ENCODE measurements at places on chromosomes 5 and 9. TPM values are rescaled to one million over a fixed set of nuclear protein-coding genes. Genes with fewer than 3 reads are reported as not detected.

GRCh38 chr5:132497488-132497997, 7.0 kb upstream of the IRF1 start:
- no peak for DNase-seq

DNA sequence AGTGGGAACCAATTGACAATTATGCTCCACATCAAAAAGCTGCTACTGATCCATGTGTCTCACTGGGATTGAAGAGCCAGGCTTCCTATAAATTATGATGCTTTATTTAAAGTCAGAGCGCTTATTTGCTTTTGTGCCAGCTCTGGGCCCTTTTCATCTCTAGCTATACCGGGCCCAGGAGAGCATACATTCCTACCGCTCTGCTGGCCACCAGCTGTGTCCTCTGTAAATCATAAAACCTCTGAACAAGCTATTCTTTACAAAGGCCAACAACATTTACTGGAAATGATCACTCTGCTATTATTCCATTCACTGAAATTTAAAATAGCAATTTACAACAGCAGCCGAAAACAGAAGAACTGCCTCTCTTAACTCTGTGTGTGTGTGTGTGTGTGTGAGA, 86.6 kb downstream of the ZNF608 start:
- DNase-seq = no peak

DNA sequence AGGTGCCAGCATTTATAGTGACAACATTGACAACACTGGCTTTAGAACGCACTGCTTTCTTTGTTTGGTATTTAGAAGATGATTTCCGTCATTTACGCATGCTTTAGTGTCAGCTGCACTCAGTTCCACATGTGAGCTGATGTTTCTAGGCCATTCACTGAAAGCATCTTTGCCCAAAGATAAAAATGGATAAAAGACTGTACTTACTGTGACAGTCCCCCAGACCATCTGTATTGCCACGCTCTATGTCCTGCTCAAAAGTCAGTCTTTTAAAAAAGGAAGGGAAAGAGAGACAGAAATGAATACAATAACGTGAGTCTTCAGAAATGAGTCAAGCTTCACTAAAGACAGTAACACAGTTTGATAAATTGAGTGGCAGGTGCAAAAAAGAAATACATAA, 99.3 kb downstream of the SEMA6A start:
- DNase-seq = no peak

CDC20B gene
- total RNA-seq = not detected

ALDH7A1 gene
- 35.5 TPM for total RNA-seq
